GF-D8 (cell line): ENCODE measurements at places on chromosomes 7 and 10.

DNA sequence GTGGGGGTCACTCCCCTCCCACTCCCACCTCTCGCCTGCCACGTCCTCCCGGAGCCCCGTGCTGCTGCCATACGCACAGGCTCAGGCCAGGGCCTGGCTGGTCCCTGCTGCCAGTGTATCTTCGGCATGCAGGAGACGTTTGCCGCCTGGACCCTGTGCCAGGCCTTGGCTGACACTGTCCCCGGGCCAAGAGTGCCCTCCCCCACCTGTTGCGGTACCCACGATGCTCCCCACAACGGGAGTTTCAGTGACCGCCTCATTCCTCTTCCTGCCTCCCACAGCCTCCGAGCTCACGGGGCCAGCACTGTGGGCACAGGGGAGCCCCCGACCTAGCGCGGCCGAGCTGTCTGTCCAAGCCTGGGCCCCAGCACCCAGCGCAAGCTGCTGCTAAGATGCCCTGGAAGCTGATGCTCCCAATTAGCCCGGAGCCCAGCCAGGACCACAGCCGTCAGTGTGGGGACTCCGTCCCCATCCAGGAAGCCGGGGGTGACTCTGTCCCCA, 7.4 kb downstream of the TTYH3 start:
- DNase-seq, result no peak

DNA sequence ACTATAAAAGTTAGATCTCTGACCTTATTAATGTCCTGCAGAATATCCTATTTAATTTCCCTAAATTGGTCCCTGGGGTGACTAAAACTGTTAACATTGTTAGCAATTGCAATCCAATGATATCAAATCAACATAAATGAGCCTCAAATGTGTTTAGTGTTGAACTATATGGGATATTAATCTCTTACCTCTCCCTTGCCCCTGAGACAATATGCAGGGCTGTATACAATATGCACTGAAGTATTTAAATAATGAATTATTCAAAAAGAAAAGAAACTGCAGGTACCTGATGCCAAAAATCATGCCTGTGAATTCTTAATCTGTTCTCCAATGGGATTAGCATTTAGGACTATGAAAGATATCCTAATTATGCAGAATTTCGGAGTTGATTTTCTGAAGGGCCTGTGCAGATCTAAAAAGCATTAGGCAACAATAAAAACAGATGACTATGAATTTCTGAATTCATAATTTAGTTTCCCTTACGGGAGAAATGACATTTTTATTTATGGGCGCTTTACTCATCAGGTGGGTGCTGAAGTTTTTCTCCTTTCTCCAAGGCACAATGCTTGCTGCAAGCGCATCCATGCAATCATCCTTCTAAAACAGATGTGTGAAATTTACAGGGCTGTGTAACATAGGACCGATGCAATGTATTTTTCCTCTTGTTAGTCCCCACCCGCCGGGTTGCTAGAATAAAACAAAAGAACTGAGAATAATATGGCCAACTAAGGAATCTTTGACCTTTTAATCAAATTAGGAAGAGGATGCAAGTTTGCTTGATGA, 5.4 kb upstream of the C10orf90 start:
- no peak for DNase-seq

GRCh38 chr10:101397140-101397539, 43.2 kb downstream of the BTRC start:
- DNase-seq, result no peak

DNA sequence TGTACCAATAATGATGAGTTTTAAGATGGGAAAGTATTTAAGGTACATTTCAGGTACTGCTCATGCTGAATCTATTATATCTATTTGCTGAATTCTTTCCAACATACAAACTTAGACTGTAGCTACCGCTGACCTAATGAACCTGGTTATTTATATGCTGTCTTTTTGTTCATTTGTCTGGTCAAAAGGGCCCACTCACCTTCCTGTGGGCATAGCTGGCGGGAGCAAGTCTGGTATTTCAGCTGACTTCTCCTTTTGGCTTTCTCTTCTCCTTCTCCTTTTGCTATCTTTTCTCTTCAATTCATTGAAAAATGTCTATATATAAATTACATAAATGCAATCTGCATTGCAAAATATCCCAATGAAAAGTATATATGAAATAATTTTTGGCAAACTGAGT, 9.5 kb downstream of the PLXDC2 start:
- no peak for DNase-seq

DNA sequence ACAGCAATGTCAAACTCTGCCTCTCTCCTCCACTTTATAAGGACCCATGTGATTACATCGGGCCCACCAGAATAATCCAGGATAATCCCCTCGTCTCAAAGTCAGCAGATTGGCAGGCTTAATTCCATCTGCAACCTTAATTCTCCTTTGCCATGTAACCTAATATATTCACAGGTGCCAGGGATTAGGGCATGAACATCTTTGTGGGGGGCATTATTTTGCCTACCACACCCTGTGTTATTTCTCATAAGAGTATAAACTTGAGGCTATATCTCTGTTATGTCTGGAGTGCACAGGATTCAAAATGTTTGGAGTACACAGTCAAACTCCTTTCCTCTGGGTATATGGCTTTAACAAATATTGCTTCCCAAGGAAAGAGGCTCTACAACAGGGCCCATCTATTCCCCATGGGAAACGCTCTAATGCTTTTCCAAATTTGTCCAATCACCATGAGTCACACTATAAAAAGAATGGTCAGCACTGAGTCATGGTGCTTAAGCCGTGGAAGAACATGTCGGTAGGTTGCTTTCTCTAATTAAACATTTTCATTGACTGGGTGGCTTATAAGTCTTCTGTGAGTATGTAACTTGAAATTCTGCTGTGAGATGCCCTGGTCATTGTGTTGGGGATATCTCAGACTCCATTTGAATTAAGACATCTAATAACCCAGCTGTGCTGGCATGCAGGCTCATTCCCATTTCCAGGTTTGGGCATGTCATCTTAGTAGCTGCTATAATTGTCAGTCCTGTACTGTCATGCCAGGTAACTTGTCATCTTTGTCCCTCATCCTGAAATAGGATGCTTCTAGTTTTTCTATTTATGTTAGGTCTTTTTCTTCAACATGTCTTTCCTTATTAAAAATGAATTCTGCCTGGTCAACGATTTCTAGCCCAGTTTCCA, 11.5 kb upstream of the AKR1B10 start:
- no peak for DNase-seq

DNA sequence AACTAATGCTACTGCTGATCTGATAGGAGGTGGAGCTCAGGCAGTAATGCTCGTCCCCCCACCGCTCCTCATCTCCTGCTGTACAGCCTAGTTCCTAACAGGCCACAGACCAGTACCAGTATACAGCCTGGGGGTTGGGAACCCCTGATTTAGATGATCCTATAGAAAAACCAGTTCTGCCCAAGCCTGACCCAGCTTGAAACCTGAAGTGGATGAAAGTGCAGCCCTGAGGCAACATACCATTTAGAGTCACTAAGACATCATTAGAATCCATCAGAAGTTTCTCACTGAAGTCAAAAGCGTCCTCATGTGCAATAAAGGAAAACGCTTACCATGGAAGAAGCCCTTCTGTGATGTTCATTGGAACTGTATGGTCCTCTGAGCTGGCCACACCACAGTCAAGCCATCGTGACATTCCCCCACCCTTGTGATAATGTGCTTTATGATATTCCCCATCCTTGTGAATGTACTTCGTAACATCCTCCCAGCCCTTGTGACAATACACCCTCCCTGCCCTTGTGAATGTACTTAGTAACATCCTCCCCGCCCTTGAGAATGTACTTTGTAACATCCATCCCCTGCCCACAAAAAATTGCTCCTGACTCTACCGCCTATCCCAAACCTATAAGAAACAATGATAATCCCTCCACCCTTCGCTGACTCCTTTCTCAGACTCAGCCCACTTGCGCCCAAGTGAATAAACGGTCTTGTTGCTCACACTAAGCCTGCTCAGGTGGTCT, 65.9 kb upstream of the HECTD2 start:
- DNase-seq, result no peak
